Psoas muscle (tissue), 8 donors: ENCODE measurements at places on chromosomes 1 and 21.
A peak's percentile ranks its signal among the peaks of the same experiment; 100 is the strongest.

- DNase-seq: no peak
These were observed at the start of gene GBP1 for GRCh38 chr1:89065079-89065868. Gene GBP1 (minus strand): TSS chr1:89065208. CDS start chr1:89063234, 1,974 bp downstream.

DNA sequence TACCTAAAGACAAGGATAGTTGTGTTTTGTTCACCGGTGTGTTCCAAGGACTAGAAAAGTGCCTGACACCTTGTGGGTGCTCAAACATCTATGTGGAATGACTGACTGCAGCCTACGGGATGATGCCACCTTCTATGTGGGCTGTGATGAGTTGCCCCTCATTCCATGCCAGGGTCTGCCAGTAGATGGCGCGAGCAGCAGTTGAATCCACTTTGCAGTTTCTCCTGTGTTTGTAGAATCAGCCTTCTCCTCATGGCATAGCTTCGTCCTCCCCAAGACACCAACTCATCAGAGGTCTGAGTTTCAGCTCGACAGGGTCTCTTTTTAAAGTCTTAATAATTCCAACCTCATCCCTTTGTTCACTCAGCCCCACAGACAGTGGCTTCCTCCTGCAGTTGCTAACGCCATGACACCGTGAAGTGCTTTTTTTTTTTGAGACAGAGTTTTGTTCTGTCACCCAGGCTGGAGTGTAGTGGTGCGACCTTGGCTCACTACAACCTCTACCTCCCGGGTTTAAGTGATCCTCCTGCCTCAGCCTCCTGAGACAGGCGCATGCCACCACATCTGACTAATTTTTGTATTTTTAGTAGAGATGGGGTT is 133.7 kb downstream of the CAPN8 start:
- DNase-seq: peak; percentile 74

DNA sequence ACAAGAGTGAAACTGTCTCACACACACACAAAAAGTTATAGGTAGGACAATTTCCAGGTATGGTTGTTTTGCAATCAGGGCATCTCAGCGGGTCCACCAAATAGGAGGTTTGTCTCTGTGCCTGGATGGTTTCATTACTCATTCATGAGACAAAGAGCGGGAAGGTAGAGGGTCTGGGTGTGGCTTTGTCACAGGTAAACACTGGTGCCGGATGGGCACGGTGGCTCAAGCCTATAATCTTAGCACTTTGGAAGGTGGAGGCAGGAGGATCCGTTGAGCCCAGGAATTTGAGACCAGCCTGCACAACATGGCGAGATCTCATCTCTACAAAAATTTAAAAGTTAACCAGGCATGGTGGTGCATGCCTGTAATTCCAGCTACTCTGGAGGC is 16.3 kb upstream of the ERVH48-1 start:
- DNase-seq: no peak

DNA sequence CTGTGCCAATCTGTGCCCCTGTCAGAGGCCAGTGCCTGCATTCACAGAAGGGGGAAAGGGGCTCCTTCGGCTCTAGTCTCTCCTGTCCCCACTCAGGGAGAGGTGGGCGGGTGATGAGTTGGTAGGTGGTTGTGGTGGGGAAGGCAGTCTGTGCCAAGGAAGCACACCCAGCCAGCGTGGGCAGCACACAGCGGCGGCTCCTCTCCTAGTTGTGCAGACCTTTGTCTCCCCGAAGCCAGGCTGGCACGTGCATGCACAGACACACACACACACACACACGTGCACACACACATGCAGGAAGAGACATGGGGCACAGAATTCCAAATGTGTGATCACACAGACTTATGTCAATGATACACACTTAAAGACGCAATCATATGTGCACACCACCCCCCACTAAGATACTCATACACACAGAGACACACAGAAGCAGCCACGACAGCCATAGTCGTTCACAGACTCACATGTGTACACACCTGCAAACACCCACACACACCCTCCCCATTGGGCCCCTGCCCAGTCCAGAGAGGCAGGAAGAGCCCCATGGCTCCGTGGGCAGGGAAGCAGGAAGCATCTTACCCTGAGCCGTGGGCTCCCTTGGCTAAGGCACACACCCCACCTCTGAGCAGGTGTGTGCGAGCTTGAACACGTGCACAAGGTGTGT is 16.4 kb downstream of the RIMS3 start:
- no peak for DNase-seq

- DNase-seq: peak; percentile 82
These were observed 39.6 kb upstream of the LBR start for GRCh38 chr1:225467193-225468020.

- peak; percentile 16 for DNase-seq
These were observed 20.3 kb upstream of the SLC26A9 start for GRCh38 chr1:205963352-205964155.
